ENCODE measurements at places on chromosomes 1 and 21.
A peak's percentile ranks its signal among the peaks of the same experiment; 100 is the strongest.

- DNase-seq, result no peak
Observed at GRCh38 chr1:39132505-39133339, 71.8 kb upstream of the MACF1 start.

- no peak for DNase-seq
Observed at GRCh38 chr1:12593621-12594066, 24.4 kb downstream of the DHRS3 start.

DNA sequence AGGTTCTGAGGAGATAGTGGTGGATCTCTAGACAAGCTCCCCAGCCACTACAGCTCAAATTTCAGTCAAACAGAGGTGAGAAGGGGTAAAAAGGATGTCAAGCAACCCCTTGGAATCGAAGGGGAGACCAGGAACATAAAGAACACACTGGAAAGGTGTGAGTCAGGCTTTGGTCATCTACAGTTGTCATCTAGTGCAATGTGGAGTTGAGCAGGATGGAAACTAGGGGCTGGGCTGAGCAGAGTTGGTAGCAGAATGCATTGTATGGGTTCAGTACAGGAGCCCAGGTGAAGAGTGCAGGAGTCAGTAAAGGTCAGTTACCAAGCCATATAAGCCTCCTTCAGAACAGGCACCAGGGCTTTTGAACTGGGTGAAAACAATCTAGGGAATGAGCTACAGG, 52.7 kb upstream of the VAV3 start:
- DNase-seq, result no peak

GRCh38 chr1:92051948-92052347, 22.2 kb downstream of the EPHX4 start:
- no peak for DNase-seq

GRCh38 chr1:156592158-156592909, 758 bp downstream of the NAXE start:
- no peak for DNase-seq

- no peak for DNase-seq
Observed at GRCh38 chr1:68046423-68046822, 4.0 kb downstream of the DIRAS3 start.

GRCh38 chr1:9892563-9893528, 17.2 kb downstream of the CTNNBIP1 start:
- peak; percentile 79 for DNase-seq

GRCh38 chr1:45393718-45394302, 53.6 kb upstream of the MUTYH start:
- peak; percentile 72 for DNase-seq

DNA sequence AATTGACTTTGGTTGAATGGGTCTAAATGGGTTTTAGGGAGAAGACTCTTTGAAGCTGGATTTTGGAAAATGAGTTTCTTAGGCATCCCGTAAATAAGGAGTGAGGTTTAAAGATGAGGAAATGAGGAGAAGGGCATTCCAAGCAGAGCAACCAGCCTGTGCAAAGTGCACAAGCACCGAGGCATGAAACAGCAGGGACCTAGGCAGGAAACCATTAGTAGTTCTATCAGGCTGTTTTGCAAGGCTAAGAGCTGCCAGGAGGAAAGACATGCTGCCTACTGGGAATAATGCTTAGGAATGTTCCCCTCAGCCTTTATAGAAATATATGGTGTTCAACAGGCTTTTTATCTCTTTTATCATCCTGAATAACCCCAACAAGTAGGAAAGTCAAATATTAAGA, 153.1 kb upstream of the FGGY start:
- no peak for DNase-seq

DNA sequence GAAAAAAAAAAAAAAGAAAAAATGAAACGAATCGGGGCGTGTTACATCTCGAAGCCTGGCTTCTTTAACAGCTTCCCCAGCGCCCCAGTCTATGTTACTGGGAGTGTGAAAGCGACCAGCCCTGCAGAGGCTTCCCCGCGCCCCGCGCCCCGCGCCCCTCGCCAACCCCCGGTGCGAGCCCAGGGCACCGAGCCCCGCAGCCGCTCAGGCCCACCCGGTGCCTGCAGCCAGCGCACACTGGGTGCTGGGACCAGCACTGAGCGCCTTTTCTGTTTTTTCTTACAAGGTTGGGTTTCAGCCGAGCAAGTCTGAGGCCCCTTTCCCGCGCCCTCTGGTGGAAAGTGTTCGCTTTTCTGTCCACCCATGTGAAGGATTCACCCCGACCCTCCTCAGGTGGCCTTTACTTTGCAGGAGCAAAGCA, 42.1 kb upstream of the ZNF496 start:
- DNase-seq, result peak; percentile 73

GRCh38 chr1:26579681-26580111, 50.1 kb downstream of the RPS6KA1 start:
- DNase-seq, result no peak

DNA sequence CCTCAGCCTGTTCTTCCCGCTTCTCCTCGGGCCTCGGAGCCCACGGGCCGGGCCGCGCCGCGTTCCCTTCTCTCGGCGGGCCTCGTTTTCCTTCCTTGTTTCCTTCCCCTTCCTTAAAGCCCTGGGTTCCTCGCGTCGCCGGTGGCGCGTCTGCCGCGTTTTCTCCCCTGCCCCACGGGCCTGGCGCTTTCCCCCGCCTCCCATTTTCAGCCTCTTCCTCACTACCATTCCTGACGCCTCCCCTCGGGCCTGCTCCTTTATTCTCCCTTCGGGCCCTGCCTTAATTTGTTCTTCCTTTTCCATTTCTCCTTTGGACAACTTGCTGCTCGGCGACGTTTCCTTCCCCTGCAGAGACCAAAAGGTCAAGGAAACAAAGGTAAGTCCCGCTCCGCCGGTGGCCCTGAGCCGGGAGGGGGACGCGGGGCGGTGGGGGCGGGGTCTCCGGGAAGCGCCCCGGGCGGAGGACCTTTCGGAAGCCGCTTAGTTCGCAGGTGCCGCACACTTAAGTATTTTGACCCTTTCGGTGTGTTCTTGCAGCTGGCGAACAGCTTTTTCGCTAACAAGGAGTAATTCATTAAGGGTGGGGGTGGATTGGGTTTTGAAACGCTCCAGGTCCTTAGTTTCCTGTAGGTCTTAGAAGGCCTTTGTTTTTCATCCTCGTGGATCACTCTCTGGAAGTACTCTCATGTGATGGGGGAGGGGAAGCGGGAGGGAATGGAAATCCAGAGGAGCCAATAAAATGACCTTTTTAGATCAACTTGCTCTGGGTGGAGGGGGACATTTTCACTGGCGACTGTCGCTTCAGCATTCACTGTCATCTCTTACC, 780 bp downstream of the YTHDF2 start:
- no peak for DNase-seq

DNA sequence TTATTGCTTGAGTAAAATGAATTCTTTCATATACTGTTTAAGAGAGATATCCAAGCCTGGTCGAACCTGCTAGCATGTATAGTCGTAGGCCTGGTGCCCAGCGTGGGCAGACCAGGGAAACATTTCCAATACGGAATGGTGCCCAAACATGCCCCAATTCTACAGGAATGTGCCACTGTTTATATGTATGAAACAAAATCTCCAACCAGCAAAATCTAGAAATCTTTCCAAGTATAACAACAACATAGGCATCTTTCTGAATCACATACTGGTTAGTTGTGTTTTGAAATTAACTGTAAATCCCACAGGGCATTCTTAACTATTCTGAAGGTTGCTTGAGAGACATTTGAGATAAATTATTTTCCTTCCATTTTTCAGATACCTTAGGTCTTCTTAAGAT, 17.0 kb upstream of the ABCD3 start:
- no peak for DNase-seq

DNA sequence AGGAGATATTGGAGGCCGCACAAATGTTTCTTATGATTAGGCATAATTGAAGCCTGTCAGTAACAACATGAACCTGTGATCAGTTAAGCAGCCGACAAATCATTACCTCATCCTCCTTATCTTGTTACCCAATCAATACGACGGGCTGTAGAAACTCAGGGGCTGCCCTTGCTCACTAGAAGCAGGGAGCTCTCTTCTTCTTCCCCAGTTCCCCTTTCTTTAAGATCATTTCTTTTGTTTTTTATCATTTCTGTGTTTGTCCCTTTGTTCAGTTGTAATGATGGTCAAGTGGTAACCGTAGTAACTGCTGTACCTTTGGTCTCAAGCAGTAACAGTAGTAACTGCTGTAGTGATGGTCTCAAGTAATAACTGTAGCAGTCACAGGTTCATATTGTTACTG, 13.8 kb upstream of the FCGR2A start:
- DNase-seq, result peak; percentile 50

DNA sequence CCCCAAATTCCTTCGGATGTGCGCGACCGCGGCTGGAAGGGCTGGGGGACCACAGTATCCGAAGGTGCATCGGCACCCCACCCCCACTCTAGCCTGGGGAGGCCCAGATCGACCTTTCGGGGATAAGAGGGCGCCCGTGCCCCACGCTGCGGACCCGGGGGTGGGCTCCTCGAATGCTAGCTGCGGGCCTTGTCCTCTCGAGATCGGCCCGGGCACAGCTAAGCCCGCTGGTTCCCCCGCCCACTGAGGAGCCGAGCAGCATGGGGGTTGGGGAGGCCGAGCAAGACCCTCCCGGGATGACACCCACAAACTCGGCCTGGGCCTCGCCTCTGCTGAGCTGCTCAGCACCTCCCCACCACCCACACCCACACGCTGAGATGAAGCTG, 653 bp upstream of the IFFO2 start:
- DNase-seq, result no peak

DNA sequence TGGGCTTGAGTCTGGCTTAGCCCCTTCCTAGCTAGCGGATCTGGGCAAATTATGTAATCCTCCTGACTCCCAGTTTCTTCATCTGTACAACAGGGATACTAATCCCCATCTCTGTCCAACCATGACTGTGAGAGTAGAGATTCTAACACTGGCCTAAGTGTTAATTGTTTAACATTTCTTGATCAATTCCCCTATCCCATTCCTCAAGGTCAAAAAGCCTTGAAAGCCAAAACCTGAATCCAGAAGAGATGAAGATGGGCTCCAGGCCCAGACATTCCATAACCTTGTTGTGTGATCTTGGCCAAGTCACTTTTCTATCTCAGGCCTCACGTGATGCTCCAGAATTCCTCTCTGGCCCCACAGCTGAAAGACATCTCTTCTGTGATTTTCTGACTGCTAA, 18.8 kb upstream of the PHLDA3 start:
- DNase-seq, result no peak

DNA sequence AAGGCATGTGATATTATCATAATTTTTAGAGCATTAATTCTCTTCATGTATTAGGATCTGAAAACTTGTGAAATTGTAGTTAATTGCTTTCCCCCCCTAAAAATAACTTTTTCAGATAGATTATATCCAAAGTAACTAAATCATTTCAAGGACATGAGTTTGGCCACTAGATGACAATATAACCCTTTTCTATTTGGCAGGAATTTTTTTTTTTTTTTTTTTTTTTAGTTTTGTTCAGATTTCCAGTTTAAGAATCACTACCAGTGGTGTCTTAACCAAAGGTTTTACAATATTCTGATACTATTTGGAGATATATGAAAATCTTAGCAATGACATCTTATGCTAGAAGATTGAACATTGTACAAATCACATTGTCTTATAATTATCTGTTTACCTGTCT, 370.8 kb downstream of the AMY1C start:
- no peak for DNase-seq
